IPS DF 6.9 (cell line): ENCODE measurements at places on chromosomes 12 and 14.
A peak's percentile ranks its signal among the peaks of the same experiment; 100 is the strongest.

DNA sequence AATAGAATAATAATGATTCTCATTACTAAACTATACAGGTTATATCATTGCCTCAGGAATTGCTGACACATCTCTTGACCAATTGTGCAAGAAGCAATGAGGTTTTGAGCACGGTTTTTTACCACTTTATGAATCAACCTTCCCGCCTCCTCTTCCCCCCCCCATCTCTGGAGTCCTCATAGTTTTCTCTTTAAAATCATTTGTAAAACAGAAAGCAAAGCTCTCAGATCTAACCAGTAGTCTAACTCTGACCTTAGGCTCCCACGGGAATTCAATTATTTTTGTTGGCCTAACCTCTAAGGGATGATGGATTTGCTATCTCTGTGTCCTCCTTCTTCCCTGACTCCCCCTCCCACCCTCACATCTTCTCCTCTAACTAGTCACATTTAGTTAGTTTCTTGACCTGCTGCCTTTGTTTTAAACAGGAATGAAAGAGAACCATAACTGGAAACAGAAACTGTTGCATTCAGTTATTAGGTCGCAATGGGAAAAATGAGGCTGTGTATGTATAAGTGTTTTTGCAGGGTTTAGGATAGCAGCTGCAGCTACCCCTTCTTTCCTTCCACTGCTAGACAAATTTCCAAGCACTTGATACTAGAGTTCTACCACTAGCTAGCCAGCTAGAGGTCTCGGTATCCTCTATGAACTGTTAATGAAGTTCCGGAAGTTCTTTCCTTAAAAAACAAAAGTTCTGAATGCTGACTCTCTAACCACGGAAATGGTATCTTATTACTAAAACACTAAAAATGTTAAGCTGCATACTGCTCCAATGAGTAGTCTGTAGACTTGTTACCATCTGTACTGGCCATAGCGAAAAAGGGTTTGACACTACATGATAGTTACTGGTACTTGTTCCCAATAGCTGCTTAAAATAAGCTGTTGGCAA is 65.4 kb downstream of the TAOK3 start:
- H3K4me3 ChIP-seq, result no peak overlapping the region
- DNase-seq, result no peak
- H3K4me1 ChIP-seq, result no peaks in the 10 kb centered on the region
- no peaks in the 10 kb centered on the region for H3K27me3 ChIP-seq

DNA sequence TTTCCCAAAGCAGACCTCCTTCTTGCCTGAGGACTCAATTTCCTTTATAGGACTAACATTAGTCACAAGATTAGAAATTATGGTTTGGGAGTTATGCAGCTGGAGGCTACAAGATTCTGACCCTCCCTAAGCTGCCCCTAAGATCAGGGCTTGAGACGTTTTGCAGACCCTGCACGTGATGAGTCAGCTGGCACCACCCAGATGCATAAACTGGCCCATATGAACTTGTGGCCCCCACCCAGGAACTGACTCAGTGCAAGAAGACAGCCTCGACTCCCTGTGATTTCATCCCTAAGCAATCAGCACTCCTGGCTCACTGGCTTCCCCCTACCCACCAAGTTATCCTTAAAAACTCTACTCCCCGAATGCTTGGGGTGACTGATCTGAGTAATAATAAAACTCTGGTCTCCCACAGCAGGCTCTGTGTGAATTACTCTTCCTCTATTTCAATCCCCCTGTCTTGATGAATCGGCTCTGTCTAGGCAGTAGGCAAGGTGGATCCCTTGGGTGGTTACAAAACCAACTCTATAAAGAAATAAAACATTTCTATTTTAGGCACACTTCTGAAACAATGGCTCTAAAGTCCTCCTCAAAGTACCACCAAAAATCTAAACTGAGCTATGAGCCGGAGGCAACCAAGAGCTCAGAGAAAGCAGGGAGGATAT is 233.4 kb downstream of the TMEM132D start:
- DNase-seq, result no peak
- no peaks in the 10 kb centered on the region for H3K36me3 ChIP-seq
- no peaks in the 10 kb centered on the region for H3K27me3 ChIP-seq
- H3K4me3 ChIP-seq, result no peak overlapping the region
- no peaks in the 10 kb centered on the region for H3K4me1 ChIP-seq

GRCh38 chr12:115872919-115873357 is 404.6 kb downstream of the MED13L start:
- no peaks in the 10 kb centered on the region for H3K36me3 ChIP-seq
- H3K27ac ChIP-seq, result no peak overlapping the region
- no peaks in the 10 kb centered on the region for H3K27me3 ChIP-seq
- no peak overlapping the region for H3K4me3 ChIP-seq
- peak; percentile 63 for DNase-seq

- no peaks in the 10 kb centered on the region; the same call in 1 of the 2 replicates for H3K4me1 ChIP-seq
- DNase-seq, result no peak
- H3K4me3 ChIP-seq, result no peak overlapping the region
- peaks cover 2% of the 10 kb centered on the region for H3K27me3 ChIP-seq
- no peaks in the 10 kb centered on the region for H3K36me3 ChIP-seq
- H3K27ac ChIP-seq, result no peak overlapping the region
These were observed 58.0 kb upstream of the TBX3 start for GRCh38 chr12:114741940-114742339.
